ENCODE measurements at places on chromosomes 12 and 14.
A peak's percentile ranks its signal among the peaks of the same experiment; 100 is the strongest.

- no peak for DNase-seq
Measured at GRCh38 chr12:11787933-11788849, 138.7 kb downstream of the ETV6 start.

DNA sequence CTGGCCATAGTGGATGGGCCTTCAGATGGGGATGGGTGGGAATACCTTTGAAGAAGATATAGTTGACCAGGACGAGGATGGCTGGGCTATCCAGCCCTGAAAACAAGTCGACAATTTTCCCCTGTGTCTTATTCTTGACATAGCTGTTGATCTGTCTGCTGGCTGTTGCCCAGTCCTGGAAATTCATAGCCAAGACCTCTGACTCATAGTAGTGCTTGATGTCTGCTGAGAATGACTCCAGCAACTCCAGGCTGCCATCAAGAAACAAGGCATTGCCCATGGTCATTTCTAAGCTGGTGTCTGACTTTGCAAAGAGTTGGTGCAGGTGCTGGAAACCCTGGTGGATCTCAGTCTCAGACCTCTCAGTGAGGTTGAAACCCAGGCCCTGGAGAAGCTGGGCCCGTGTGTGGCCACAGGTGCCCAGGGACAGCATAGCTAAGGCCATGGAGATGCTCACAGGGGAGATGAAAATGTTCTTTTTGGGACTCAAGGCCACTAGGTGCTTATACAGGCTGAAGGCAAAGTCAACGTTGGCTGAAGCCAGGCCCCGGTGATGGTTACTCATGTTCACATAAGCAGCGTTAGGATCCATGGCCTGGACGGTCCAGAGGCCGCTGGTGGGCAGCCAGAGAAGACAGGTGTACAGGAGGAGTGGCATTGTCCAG lies 9.0 kb downstream of the SERPINA6 start:
- DNase-seq: no peak

DNA sequence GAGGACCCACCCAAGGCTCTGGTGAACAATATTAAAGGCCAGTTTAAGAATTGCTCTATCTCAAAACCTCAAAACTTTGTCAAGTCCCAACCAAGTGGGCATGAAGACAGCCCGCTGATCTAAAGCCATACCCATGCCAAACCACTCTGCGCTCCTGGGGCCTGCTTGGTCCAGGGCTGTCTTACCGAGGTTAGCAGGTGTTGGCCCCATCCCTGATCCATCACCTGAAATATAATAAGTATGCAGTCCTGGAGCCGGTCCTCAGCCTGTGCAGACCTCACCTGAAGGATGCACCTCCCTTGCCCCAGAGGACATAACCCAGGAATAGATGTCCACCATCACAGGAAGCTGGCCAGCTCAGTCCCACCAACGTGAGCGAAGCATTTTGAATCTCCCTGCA lies 198.3 kb upstream of the FKBP4 start:
- no peak for DNase-seq

GRCh38 chr12:95582230-95583058 lies 31.2 kb upstream of the USP44 start:
- DNase-seq: peak; percentile 19

- peak; percentile 72 for DNase-seq
Measured at GRCh38 chr12:2813214-2814185, 1.0 kb downstream of the ITFG2 start.

- no peak for DNase-seq
Measured at GRCh38 chr12:119208626-119209061, 29.9 kb downstream of the HSPB8 start.

- no peak for DNase-seq
Measured at GRCh38 chr14:61213191-61213621, 67.9 kb downstream of the TMEM30B start.

DNA sequence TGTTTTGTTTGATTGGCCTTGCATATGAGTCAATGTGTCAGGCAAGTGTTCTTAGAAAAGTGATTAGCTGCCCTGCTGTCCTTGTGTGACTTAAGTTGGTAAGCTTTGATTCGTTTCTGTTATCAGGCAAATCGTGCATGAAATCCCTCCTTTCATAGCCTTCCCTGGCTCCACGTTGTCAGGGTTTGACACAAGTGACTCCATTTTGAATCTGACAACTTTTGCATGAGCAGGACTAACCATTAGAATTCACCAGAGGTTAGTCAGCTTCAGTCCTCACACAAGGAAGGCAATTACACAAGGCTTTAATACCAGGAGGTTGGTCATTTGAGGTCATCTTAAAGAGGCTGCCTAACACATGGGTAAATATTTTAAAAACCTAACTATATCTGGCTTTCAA lies 68.2 kb downstream of the GPATCH2L start:
- DNase-seq: no peak

DNA sequence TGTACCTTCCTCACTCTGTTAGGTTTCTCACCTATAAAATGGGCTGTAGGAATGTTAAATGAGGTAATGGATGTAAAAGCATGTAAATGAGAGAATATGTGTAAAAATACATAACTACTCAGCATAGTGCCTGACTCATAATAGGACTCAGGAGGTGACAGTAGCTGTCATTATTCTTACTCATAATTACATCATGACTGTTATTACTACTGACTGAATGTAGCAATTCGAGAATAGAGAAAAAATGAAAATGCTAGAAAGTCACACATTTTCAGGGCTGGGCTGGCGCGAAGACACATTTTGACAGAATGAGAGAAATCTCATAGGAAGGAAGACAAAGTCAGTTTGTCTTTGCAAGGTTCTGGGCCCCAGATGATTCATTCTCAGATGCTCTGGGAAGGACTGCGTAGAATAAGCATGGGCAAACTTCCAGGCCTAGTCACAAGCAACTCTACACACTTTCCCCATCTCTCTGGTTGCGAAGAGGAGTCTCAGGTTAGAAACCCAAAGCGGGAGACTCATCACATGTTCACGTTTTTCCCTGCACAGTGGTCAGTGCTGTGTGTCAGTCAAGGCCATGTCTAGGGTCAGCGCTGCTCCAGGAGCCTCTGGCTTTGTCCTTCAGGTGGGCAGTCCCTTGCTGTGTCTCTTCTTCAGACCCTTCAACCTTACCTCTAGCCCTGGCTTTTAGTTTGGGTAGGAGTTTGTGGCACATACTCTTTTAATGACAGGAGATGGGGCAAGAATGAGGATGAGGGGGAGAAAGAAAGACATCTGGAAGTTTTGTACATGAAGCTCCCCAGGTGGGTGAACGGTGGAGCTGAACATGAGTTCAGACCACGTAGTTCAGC lies 8.4 kb downstream of the GPRC5A start:
- no peak for DNase-seq

GRCh38 chr12:122866950-122867607 lies 28.8 kb downstream of the VPS37B start:
- DNase-seq: no peak

GRCh38 chr14:96088481-96088880 lies 49.3 kb downstream of the C14orf132 start:
- DNase-seq: no peak

GRCh38 chr14:26925876-26926584 lies 328.2 kb upstream of the NOVA1 start:
- DNase-seq: no peak

- DNase-seq: no peak
Measured at GRCh38 chr12:115771065-115771464, 506.4 kb downstream of the MED13L start.

DNA sequence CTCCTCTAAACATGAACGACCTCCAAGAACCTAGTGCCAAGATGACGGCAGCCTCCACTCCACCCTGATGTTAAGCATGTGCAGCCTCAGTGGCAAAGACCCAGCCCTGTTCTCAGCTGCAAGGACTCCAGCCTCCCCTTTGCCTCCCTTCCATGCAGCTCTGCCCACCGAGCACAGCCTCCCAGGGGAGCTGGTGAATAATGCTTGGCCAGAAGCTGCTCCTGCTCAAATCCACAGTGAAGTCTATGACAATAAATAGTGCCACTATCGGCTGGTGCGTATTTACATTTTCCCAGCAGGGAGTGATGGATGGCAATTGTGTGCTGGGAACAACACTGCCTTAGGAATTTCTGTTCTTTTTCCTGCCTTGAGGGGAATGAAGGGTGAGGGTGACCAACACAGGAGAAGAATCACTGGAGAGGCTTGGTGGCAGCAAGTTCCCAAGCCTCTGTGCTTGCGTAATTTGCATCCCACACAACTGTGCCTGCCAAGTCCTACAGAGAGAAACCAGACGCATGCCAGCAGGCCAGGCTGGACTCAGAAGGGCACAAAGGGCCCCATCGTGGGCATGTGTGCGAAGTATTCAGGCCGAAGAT lies 29.9 kb upstream of the TC2N start:
- DNase-seq: no peak

- peak; percentile 64 for DNase-seq
Measured at GRCh38 chr12:95574799-95575452, 23.6 kb upstream of the USP44 start.

DNA sequence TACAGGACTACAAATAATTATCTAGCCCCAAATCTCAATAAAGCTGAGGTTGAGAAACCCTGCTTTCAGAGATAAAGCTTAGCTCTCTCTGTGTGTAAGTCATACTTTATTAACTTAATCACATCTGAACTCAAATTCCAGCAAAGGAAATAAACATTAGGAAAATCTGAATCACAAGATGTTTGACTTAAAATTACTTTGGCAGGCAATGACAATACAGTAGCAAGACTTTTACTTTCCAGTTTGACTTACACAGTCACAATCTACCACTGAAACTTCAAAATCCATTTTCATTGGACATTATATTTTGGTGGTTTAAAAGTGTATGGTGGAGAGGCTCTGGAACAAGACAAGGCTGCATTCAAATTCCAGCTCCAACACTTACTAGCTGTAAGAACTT lies 11.4 kb downstream of the TMEM116 start:
- no peak for DNase-seq

DNA sequence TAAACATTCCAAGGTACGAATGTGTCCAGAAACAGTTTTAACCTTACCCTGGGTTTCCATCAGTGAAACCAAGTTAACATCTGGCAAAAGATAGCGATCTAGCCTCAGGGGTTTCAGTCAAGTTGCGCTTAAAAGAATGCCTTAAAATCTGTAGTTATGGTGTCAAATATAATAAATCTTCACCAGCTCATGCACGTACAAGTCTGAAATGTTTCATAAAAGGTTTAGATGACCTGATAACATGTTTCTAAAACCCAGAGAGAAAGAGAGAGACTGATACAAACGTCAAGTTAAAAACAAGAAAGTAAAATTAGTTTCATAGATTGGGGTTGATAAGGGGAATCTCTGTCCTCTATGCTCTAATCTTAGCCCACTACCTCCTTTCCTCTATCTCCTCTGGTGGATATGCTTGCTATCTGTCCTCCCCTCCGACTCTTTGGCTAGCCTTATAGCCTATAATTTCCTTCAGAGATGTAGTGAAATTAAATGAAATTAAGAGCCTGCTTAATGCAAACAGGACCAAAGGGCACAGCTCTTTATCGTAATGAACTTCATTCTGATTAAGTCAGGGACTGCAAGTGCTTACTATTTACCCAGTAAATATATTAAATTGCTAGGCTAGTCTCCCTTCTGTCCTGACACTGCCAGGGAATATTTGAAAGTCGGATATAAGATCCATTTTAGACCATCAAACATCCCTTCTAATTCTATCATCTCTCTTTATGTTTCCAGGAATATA lies 18.4 kb upstream of the FOS start:
- DNase-seq: no peak

GRCh38 chr12:121711361-121712189 lies 977 bp upstream of the TMEM120B start:
- peak; percentile 64 for DNase-seq

GRCh38 chr12:40502322-40502721 lies 189.9 kb upstream of the CNTN1 start:
- DNase-seq: peak; percentile 73

DNA sequence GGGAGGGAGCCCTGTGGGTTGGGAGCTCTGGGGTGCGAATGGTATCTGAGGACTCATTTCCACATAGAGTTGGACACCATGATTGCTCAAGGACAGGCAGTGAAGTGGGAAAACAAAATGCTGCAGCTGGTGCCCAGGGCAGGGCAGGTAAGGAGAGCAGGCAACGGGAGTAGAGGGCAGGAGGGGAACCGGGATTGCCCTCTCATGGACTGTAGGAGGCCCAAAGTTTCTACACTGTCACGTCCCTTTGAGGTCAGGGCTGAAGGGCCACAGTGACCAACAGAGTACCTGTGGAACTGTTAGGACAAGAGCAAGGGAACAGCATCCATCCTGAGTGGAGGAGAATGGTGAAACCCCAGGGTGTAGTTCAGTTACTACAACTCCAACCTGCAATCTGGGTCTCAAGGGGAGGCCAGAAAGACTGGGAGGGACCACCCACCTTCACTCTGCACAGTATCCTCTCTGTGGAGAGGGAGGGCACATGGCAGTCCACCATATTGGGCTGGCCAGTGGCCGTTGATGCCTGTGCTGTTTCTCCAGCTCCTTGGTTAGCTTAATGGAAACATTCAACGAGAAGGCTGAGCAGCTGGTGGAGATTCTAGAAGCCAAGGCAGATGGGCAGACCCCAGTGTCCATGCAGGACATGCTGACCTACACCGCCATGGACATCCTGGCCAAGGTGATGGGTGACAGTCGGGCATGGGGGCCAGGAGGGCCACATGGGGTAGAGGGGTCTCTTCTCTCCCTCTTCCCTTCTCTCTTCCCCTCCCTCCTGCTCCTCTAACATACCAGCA lies 22.2 kb downstream of the CYP46A1 start:
- no peak for DNase-seq

DNA sequence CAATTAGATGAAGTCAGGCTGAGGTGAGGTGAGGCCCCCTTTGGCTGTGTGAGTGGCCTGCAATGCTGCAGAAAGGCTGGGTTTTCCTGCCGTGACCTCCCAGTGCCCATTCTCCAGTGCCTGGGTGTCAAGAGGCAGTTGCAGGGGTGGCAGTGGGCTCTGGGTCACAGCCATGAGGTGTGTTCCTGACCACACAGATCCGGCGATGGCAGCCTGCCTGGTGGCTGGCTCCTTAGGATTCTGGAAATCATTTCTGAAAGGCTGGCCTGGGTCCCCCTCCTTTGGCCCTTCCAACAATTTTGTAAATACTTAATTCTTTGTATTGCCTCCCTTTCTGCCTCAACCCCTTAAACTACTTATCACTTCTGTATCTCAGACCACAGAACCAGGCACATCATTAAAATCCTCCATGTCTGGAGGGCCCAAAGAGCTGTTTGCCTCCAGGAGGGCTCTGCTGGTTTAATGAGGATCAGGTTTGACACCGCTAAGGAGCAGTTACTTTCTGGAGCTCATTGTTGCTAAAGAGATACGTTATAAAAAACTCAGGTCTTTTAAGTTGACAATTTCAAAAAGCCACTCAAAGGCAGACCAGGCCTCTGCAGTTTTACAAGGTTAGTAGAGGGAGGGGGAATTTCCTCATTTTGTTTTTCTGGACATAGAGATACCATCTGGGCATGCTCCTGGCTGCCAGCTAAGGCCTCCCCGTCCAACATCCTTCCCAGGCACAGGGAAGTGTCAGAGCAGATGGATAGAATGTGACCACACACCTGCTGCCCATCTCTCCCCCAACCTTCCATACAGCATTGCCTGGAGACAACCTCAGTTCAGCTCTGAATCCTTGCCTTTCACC lies 204.4 kb downstream of the FOXN3 start:
- peak; percentile 74 for DNase-seq

All from KBM-7 (cell line).